ENCODE measurements at places on chromosomes 13 and 19.
A peak's percentile ranks its signal among the peaks of the same experiment; 100 is the strongest.

DNA sequence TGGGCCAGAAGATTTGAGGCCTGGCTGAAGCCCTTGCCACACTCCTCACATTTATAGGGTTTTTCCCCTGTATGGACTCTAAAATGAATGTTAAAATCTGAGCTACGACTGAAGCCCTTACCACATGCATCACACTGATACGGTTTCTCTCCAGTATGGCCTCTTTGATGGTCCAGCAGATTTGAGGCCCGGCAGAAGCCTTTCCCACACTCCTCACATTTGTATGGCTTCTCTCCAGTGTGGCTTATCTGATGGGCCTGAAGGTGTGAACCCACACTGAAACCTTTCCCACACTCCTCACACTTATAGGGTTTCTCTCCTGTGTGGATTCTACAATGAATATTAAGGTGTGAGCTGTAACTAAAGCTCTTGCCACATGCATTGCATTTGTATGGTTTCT, 21.0 kb downstream of the ZNF45 start:
- DNase-seq, result no peak

- DNase-seq, result no peak
These were observed 814.7 kb upstream of the ATXN8OS start for GRCh38 chr13:69292789-69293425.

GRCh38 chr19:51702103-51702824, 9.1 kb downstream of the SPACA6 start:
- DNase-seq, result peak; percentile 32

DNA sequence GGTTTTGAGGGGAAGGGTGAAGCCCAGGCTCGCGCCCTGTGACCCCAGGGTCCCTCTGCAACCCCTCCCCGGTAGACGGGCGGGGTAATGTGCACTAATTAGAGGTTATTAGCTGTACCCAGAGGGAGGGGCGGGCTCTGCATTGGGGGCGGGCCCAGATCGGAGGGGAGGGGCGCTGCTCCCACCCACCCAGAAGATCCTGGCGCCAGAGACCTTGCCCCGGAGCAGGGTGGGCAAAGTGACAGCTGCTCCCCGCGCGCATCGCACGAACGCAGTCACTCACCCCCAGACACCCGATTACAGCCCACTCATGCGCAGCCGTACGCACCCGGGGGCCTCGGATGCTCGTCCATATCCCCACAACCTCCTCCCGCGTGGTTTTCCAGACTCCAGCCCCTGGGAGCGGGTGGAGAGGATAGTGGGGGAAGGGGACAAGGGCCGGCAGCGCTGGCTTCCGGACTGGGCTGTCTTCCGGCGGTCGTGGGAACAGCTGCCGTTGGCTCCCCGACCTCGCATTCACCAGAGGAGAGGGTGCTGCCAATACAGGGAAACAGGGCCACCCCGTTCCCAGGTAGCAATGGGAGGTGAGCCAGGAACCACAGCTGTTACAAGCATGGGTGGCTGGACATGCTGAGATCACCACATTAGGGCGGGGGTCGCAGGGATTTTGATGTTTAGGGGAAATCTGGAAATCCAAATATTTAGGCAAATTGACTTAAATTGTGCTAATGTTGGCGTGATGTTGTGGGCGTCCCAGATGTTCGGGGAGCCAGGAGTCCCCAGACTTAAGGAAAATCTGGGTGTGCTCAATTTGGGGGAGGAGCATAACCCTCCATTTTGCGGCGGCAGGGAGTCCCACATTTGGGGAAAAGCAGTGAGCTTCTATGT, 2.9 kb upstream of the HOOK2 start:
- no peak for DNase-seq

- DNase-seq, result no peak
These were observed 31.5 kb downstream of the PEPD start for GRCh38 chr19:33490041-33490451.

DNA sequence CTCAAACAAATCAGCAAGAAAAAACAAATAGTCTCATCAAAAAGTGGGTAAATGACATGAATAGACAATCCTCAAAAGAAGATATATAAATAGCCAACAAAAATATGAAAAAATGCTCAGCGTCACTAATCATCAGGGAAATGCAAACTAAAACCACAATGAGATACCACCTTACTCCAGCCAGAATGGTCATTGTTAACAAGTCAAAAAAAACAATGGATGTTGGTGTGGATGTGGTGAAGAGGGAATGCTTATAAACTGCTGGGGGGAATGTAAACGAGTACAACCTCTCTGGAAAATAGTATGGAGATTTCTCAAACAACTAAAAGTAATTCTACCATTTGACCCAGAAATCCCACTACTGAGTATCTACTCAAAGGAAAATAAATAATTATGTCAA, 239.2 kb upstream of the RFC3 start:
- DNase-seq, result no peak

GRCh38 chr13:40401911-40402776, 264.3 kb downstream of the FOXO1 start:
- DNase-seq, result peak; percentile 19

- DNase-seq, result no peak
These were observed 4.7 kb downstream of the FGF22 start for GRCh38 chr19:644363-644762.

DNA sequence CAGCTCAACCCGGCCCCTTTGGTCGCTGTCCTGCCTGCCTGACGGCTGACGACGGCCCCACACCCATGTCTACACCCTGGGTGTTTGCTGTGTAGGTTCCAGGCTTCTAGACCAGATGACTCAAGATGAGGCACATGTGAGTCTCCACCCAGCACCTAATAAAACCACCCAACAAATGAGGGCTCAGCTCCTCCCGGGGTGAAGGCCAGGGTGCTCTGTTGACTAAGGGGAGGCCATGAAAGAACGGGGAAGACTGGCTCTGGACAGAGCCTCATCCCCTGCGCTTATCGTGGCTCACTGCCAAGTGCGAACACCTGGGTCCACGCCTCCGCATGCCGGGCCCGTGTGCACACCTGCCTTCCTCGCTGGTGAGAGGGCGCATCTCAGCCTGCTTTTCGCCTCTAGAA, 39.6 kb downstream of the COL4A2 start:
- DNase-seq, result no peak

GRCh38 chr19:4802711-4803110, 11.2 kb downstream of the FEM1A start:
- DNase-seq, result no peak

DNA sequence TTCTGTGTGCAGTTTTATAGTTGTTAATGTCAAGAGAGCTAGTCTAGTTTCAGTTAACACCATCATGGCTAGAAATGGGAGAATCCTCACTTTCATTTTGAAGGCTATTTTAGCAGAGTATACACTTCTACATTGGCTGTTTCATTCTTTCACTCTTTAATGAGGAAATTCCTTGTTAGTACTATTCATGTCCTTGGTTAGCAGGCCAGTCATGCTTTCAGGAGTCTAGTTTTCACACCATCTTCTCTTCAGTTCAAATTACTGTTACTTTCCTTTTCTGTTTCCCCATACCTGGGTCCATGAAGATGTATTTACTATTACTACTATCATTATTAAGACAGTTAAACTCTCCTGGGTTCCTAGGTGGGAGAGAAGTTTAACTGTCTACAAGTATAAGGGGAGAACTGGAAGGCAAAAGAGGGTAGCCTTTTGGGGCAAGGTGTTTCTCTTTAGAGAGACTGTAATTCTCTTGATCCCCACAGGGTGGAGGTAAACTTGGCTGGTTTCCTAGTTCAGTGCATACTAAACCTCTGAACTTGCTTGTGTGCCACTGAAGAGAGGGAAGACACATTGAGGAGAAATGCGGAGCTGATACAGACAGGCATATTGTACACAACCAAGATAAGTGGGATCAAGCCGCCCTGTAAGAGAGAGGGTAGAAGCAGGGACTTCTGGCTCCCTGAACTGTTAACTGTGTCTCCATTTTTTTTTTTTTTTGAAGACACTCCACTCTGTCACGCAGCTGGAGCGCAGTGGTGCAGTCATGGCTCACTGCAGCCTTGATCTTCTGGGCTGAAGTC, 41.3 kb upstream of the IGFL4 start:
- peak; percentile 55 for DNase-seq

Data from HEK293T (cell line).